Hematopoietic multipotent progenitor cell treated with erythropoietin and hydrocortisone succinate and interleukin-3 and kit ligand, for 4 days (in vitro differentiated cells): ENCODE measurements at places on chromosomes 5 and 9.

DNA sequence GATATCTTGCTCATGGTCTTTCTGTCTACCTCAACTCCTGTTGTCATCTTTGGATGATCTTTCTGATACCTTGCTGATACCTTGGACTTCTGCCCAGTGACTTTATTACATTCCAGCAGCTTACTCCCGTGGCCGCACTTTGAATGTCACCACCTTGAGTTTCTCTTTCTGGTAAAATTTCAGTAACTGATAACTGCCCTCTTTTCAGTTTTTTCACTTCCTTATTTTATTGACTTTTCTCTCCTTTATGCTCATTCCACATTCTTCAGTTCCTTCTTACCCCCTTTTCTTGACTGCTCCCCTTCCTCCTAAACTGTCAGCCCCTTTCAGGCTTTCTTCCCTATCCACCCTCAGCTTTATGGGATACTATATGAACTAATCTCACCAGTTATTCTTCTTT, 7.0 kb upstream of the FBXO4 start:
- no peak for DNase-seq

DNA sequence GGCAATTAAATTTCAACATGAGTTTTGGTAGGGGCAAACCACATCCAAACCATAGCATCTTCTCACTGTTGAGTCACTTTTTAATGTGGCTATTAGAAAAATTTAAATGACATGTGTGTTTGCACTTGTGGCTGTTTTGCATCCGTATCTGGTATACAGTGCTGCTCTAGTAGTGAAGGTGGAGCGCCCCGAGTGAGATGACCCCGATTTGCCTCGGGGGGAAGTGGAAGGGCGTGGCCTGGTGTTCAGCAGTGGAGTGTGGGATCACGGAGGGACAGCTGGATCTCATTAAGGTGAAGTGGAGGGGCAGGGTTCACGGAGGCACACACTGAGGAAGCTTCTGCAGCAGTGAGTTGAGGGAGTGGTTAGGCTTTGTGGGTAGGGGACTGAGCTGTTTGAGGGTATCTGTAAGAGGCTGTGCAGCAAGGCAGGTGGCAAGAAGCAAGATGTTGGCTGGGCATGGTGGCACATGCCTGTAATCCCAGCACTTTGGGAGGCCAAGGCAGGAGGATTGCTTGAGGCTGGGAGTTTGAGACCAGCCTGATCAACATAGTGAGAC, 6.2 kb upstream of the GMCL2 start:
- no peak for DNase-seq

GRCh38 chr5:135137146-135137915, 103.3 kb upstream of the PITX1 start:
- DNase-seq: no peak

DNA sequence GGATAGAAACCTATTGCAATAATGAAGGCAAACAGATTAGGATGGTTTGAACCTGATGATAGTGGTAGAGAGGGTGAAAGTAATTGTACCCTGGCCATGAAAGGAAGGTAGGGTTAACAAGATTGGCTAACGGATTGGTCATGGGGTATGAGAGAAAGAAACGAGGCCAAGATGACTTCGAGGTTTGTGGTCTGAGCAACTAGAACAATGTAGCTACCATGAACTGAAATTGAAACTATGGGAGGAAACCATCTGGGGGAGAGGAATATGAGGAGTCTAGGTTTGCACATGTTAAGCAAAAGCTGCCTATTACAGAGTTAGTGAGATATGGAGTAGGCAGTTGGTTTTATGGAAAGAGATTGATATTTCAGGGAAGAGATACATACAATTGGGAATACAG, 406.0 kb downstream of the PRELID2 start:
- no peak for DNase-seq

DNA sequence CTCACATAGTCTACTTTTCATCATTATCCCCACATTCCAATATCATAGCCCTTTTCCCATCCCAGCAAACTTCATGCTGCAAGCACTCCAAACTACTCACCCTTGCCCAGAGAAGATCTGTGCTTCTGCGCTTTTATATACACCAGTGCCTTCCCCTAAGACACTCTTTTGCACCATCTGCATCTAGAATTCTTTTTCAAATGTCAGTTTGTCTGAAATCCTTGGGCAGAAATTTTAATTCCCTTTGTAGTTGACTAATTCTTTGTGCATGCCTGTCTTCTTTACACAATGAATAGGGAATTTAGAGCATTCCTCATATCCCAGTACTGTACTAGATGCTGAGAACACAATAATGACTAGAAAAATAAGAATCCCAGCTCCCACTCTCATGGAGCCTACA, 298.9 kb downstream of the KCNN2 start:
- DNase-seq: no peak

DNA sequence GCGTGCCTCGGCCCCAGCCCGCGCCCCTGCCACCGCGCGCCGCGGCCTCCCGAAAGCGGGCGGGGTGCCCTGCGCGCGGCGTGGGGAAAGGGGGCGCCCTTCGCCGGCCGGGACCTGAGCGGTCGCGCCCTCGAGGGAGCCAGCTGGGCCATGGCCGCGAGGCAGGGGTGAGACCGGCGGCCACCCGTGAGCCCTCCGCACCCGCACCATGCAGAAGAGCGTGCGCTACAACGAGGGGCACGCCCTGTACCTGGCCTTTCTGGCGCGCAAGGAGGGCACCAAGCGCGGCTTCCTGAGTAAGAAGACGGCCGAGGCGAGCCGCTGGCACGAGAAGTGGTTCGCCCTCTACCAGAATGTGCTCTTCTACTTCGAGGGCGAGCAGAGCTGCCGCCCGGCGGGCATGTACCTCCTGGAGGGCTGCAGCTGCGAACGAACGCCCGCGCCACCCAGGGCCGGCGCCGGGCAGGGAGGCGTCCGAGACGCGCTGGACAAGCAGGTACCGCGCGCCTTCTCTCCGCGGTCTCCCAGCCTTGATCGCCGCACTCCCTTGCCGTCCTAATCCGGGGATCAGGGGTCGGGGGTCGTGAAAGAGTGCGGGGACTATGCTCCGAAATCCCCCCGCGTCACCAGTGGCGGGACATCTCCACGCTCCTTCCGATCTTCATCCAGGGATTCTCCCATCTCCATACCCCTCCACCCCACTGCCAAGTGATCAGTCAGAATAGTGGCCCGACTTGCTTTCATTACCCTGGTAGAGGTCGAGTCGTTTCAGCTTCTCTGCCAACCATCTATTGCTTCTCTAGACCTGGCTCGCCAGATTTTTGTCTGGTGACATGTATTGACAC, 590 bp downstream of the RASGRF2 start:
- peak; percentile 50 for DNase-seq

- DNase-seq: peak; percentile 38
Observed at GRCh38 chr9:3331801-3332200, 194.0 kb downstream of the RFX3 start.

DNA sequence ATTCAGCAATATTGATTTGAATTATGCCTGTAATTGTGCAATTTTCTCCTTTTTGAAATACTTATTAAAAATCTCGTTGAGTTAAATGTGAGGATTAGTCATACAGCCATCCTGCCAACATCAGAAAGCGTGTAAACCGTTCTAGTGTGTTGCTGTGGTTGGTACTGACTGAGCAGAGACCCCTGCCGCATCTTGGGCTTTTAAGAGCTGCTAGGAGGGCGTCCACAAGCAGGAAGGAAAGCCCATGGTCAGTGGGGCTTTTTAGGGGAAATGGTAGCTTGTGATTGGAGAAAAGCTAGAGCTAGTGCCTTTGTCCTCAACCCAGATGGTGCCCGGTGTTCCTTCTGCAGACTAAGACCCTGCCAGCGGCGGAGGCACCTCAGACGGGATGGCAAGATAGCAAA, 1.3 kb downstream of the SDHA start:
- DNase-seq: peak; percentile 55

DNA sequence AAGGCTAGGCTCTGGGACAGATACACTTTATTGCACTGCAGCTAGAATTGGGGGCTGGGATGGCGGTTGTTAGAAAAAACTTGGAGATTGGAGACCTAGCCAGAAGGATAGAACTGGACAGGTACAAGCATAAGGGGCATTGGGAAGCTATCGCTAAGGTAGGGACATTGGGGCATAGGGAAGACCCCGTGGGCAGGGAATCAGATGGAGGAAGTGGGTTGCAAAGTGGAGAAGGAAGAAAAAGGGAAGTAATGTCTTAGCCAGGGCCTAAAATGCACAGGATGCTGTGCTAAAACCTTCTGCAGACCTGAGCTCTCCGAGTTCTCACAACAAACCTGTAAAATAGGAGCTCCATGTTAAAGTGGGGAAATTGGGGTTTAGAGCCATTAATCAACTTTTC, 178.2 kb downstream of the ZDHHC21 start:
- DNase-seq: peak; percentile 6

DNA sequence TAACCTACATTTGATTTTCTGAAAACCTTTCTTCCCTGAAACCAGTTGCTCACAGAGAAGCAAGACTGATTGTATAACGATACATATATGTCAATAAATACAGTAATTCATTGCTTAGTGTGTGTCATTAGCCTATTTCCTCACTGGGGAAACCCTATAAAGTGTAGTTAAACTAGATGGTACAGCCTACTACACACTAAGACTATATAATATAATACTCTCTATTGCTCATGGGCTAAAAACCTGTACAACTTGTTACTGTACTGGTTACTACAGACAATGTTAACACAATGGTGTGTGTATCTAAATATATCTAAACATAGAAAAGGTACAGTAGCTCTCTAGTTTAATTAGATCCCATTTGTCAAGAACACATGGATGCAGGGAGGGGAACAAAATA, 181.2 kb downstream of the CDH18 start:
- no peak for DNase-seq

- DNase-seq: no peak
Observed at GRCh38 chr9:36802201-36802920, 229.7 kb downstream of the MELK start.

DNA sequence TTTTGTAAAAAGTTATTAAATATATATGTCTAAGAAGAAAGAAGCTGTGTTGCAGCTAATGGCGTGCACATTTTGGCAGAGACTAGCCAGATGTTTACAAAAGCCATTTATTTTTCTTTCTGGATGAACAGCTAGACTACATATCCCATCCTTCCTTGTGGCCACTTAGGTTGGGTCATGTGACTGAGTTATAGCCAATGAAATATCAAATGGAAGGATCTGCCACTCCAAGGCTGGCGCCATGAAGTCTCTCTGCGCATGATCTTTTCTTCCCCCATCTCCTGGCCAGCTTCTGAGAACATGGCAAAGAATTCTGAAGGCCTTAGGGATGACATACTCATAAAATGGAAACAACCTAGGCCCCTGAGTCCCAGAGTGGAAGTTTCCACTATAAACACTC, 244.2 kb upstream of the DAB2 start:
- no peak for DNase-seq
